NCI-H2171 (cell line): ENCODE measurements at places on chromosomes 1 and 21.

DNA sequence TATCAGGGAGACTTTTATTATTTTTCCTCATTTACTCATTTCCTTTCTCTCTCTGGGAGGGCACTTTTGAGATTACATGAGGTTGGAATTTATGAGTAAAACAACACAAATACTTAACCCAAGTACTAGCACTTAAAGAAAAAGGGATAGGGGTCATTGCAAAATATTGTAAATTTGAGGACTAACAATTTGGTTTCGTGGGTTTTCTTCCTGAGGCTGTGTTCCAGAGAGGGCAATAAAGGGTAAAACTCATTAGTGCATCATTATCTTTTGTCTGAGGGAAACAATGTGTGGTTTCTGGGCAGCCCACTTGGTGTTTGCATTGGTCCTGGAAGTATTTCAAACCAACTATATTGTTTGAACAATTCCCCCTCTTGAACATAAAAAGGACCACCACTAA is 96.5 kb downstream of the GREM2 start:
- no peak for DNase-seq

DNA sequence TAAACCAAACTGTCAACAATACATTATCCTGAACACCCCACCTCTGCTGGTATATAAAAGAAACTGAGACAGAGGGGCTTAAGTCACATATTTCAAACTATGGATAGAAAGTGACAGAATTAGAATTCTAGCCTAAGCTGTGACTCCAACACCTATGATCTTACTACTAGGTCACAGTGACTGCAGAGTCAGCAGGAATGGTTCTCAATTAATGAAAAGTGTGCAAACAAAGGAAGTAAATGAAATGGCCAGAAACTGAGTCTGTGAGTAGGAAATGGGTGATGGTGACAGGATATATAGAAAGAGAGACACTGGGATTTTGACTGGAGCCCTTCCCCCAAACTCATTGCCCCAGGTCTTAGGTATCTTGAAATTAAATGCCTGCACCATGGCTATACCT is 38.7 kb upstream of the SDC3 start:
- DNase-seq: no peak

- DNase-seq: no peak
Observed at GRCh38 chr1:8376358-8376840, 58.5 kb downstream of the SLC45A1 start.

DNA sequence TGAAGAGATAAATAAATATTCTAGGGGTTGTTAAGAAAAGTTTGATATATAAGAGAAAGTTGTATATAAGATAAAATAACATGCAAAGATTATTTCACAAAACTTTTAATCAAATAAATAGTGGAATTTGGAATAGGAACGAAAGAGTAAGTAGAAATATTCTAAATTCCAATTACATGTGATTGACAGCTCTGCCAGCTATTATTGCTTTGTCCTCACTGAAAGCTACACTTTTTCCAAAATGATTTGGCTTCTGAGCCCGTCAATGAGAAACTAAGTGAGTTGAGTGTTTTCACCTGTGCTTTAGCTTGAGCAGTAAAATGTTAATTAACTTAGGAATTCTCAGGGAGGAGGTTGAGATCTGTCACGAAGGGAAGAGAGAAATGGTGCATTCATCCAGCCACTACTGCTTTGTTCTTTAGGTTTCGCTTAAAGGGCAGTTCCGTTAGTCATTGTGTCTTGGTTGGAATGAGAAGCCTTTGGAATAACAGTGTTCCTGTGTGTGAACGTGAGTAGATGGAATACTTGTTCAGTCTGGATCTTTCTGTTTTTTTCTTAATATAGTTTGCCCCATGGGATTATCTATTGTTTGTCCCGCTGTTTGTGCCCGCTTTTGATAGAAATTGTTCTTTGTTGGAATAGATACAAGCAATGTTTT is 63.3 kb upstream of the CR1L start:
- no peak for DNase-seq
